ENCODE measurements at places on chromosomes 2 and 18. TPM values are rescaled to one million over a fixed set of nuclear protein-coding genes. Genes with fewer than 3 reads are reported as not detected.

DNA sequence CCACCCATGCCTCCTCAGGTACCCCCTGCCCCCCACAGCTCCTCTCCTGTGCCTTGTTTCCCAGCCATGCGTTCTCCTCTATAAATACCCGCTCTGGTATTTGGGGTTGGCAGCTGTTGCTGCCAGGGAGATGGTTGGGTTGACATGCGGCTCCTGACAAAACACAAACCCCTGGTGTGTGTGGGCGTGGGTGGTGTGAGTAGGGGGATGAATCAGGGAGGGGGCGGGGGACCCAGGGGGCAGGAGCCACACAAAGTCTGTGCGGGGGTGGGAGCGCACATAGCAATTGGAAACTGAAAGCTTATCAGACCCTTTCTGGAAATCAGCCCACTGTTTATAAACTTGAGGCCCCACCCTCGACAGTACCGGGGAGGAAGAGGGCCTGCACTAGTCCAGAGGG is 803 bp upstream of the DES start:
- H3K27ac ChIP-seq: no peak overlapping the region
- no peak overlapping the region for H3K4me3 ChIP-seq
- no peak for DNase-seq
- no peaks in the 10 kb centered on the region for H3K36me3 ChIP-seq

Gene DYNAP
- total RNA-seq: not detected

GRCh38 chr18:36160959-36161371 is 26.3 kb upstream of the MOCOS start:
- no peak overlapping the region for H3K27ac ChIP-seq
- peaks cover 18% of the 10 kb centered on the region for H3K4me1 ChIP-seq
- no peak overlapping the region for H3K4me3 ChIP-seq
- no peak for DNase-seq
- peaks cover 75% of the 10 kb centered on the region for H3K36me3 ChIP-seq

- no peak overlapping the region for H3K4me3 ChIP-seq
- no peaks in the 10 kb centered on the region for H3K4me1 ChIP-seq
- no peak overlapping the region for H3K27ac ChIP-seq
- DNase-seq: no peak
- no peaks in the 10 kb centered on the region for H3K36me3 ChIP-seq
- peaks cover 16% of the 10 kb centered on the region for H3K27me3 ChIP-seq
Measured at GRCh38 chr2:119265693-119266066, 42.0 kb downstream of the STEAP3 start.

Gene OSBPL1A
- total RNA-seq: 0.53 TPM

DNA sequence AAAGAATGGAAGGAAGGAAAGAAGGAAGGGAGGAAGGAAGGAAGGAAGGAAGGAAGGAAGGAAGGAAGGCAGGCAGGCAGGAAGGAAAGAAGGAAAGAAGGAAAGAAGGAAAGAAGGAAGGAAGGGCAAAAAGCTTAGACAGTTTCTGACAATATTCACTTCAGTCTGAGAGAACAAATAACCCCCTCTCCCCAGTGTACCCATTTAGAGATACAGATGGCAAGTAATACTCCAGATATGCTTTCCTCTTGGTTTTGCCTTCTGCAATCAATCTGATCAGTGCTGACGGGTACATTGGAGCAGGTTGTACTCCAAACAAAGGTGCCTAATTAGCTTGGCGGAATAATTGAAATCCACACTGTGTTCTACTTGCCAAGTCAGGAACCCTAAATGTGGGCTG is 534.6 kb upstream of the TMEFF2 start:
- no peak for DNase-seq
- no peaks in the 10 kb centered on the region for H3K4me1 ChIP-seq
- H3K36me3 ChIP-seq: no peaks in the 10 kb centered on the region
- H3K4me3 ChIP-seq: no peak overlapping the region

- no peak for DNase-seq
- no peak overlapping the region for H3K27ac ChIP-seq
- no peaks in the 10 kb centered on the region for H3K27me3 ChIP-seq
- no peak overlapping the region for H3K4me3 ChIP-seq
- no peaks in the 10 kb centered on the region for H3K36me3 ChIP-seq
- H3K4me1 ChIP-seq: no peaks in the 10 kb centered on the region
Measured at GRCh38 chr2:128291161-128291843, 27.4 kb downstream of the HS6ST1 start.

Gene USP40
- 17.1 TPM for total RNA-seq

DNA sequence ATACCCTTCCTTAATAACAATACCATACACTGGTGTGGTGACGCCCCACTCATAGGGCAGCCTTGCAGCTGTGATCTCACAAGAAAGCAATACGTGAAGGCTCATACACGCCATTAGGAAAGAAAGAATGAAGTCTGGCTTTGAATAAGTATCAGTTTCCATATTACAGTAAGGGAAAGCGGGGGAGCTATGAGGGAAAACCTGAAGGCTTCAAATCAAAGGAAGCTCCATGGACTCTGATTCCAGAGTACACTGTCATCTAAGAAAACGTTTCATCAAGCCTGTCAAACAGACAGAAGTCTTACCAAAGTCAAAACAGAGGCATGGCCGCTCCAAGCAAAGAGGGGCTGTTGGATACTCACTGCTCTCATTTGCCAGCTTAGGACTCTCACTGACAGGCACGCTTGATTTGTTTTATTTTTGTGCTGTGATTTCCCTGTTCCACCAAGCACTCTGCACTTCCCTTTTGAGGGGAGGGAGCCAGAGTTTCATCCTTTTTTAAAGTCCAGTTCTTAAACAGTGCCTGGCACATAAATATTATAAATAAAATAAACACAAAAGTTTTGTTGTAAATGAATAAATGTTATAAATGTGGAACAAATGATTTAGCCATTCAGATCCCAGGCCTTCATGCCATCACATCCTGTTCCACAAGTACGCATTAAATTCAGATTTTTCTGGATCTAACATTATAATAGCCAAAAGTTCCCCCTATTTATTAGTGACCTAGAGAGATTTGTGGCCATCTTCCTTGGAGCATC is 221.2 kb downstream of the PIEZO2 start:
- no peaks in the 10 kb centered on the region for H3K36me3 ChIP-seq
- H3K27me3 ChIP-seq: peaks cover 2% of the 10 kb centered on the region
- no peak for DNase-seq
- no peak overlapping the region for H3K4me3 ChIP-seq
- no peaks in the 10 kb centered on the region for H3K4me1 ChIP-seq
- no peak overlapping the region for H3K27ac ChIP-seq

Gene SLC40A1
- total RNA-seq: 6.0 TPM

- H3K4me3 ChIP-seq: no peak overlapping the region
- peaks cover 22% of the 10 kb centered on the region for H3K27me3 ChIP-seq
- no peak for DNase-seq
Measured at GRCh38 chr2:38394041-38394440, 17.0 kb upstream of the ATL2 start.

- H3K4me1 ChIP-seq: no peaks in the 10 kb centered on the region
- no peak for DNase-seq
- no peaks in the 10 kb centered on the region for H3K36me3 ChIP-seq
- no peak overlapping the region for H3K27ac ChIP-seq
- H3K4me3 ChIP-seq: no peak overlapping the region
Measured at GRCh38 chr2:175879679-175880078, 122.4 kb downstream of the LNPK start.

GRCh38 chr2:168396131-168396530 is 59.9 kb upstream of the CERS6 start:
- H3K4me3 ChIP-seq: no peak overlapping the region
- peaks cover 12% of the 10 kb centered on the region for H3K27me3 ChIP-seq
- H3K4me1 ChIP-seq: no peaks in the 10 kb centered on the region
- no peaks in the 10 kb centered on the region for H3K36me3 ChIP-seq
- DNase-seq: no peak

Gene B3GNT7
- not detected for total RNA-seq

DNA sequence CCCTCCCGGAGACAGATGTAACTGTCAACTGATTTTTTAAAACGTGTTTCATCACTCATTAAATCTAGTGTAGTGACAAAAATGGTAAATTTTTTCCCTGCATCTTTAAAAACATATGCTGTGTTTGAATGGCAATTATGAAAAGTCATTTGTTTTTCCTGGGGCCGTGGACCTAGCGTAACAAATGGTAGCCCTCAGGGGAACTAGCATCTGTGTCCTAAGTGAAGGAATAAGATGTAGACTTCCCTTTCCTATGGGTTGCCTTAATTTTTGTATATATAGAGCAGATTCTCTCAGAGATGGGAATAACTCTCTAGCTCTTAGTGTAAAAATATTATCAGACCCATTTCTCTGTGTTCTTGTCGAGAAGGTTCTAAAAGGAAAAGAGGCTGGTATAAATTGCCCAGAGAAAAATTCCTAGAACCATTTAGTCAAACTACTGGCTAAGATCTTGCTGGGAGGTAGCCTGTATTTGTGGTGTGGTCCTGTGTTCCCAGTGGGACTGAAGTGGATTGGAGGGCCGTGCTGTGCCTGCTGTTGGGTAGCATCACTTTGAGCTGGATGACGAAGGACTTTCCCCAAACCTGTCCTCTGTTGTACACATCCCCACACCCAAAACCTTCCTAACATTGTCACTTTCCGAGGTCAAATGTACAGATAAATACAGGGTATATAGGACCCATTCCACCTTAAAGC is 85.8 kb downstream of the LIMS1 start:
- H3K4me3 ChIP-seq: peak overlapping the region; percentile 81
- peaks cover 22% of the 10 kb centered on the region for H3K36me3 ChIP-seq
- DNase-seq: no peak
- peaks cover 75% of the 10 kb centered on the region for H3K4me1 ChIP-seq
- H3K27me3 ChIP-seq: no peaks in the 10 kb centered on the region
- H3K27ac ChIP-seq: peak overlapping the region; percentile 94

GRCh38 chr2:98025481-98026037 is 29.8 kb upstream of the TMEM131 start:
- DNase-seq: no peak
- H3K27me3 ChIP-seq: peaks cover 12% of the 10 kb centered on the region
- H3K27ac ChIP-seq: no peak overlapping the region
- H3K36me3 ChIP-seq: peaks cover 2% of the 10 kb centered on the region

DNA sequence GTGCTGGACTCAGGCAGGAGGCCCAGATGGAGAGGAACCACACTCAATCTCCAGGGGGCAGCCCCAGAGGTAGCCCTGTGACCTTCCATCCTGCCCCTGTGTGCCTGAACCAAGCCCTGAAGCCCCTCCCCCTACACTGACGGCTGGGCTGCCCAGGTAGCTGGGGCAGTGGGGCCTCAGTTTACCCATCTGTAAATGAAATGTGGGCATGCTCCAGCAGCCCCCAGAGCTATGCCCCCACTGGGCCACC is 15.8 kb downstream of the CROCC2 start:
- H3K4me3 ChIP-seq: no peak overlapping the region
- peaks cover 1% of the 10 kb centered on the region for H3K27me3 ChIP-seq
- no peak for DNase-seq
- H3K27ac ChIP-seq: no peak overlapping the region

GRCh38 chr18:10138719-10139118 is 224.9 kb downstream of the VAPA start:
- peaks cover 7% of the 10 kb centered on the region for H3K27me3 ChIP-seq
- H3K4me3 ChIP-seq: no peak overlapping the region
- H3K36me3 ChIP-seq: no peaks in the 10 kb centered on the region
- DNase-seq: no peak
- H3K27ac ChIP-seq: no peak overlapping the region
- H3K4me1 ChIP-seq: no peaks in the 10 kb centered on the region

- no peak overlapping the region for H3K27ac ChIP-seq
- H3K4me3 ChIP-seq: no peak overlapping the region
- DNase-seq: no peak
- H3K4me1 ChIP-seq: no peaks in the 10 kb centered on the region
- no peaks in the 10 kb centered on the region for H3K27me3 ChIP-seq
- no peaks in the 10 kb centered on the region for H3K36me3 ChIP-seq
Measured at GRCh38 chr2:65781756-65782155, 349.4 kb upstream of the SPRED2 start.

DNA sequence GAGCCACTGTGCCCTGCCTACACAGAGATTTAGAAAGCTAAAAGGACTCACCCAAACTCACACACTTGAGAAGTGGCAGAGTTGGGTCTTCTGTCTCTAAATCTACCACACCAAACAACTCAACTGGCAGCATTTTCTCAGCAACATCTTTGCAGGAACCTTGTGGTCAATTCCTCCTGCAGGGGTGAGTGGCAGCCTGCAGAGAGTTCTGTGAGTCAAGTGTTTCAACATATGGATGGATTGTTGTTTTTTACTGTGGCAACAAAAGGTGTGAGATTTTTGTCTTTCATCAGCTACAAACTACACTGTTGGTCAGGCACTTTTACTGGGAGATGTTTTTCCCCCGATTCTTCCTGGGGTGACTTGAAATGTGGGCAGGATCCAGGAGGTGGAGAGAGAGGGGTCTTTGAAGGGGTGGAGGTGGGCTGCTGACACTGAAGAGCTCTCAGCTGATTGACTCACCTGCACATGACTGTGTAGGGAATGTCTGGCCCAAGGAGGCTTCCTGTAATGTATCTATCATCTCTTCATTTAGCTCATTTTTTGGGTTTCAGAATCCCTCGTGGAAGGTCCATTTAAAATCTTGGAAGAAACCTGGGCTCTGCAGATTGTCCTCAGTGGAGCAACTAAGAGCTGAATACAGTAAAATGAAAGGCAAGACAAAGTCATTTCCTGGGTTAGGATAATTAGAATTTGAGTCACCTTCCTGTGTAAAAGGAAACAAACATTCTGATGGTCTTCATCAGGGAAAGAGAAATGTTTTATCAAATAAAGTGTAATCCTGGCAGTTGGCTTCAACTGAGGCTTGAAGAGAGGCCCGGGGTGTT is 98.6 kb downstream of the MSH2 start:
- peak; percentile 44 for DNase-seq
- H3K36me3 ChIP-seq: peaks cover 31% of the 10 kb centered on the region
- H3K27ac ChIP-seq: peak overlapping the region; percentile 84
- H3K4me3 ChIP-seq: peak overlapping the region; percentile 18
- H3K4me1 ChIP-seq: peaks cover 28% of the 10 kb centered on the region

Gene STAT1
- 540 TPM for total RNA-seq

DNA sequence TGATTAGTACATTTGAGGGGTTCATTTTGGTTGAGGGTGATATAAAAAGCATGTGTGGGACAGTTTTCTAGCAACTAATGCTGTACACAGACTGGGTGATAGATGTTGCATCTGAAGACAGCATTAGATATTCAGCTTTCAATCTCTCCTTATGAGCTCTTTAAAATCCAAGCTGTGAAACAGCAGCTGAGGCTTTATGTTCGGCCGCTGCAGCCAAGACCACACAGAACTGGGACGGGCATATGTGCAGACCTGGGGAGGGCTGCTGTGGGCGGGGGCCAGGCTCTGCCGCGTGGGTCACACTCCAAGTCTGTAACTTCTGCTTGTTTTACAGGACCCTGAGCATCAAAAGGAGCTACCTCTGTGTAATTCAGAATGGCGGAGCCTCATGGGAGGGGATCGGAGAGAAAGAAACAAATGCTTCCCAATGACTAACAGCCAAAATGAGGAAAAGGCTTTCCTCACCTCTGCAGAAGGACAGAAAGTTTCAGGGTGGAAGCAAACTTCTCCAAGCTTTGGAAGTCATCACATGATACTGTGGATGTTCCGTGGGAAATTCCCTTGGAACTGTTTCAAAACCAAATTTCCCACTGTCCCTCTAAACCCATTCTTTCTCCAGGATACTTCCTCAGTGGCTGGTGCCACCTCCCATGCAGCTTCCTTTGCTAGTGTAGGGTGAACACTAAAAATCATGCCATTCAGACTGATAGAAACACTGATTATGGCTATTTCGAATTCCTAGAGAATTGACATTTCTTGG is 711.9 kb upstream of the ID2 start:
- no peak overlapping the region for H3K4me3 ChIP-seq
- peaks cover 2% of the 10 kb centered on the region for H3K27me3 ChIP-seq
- DNase-seq: no peak
- no peaks in the 10 kb centered on the region for H3K36me3 ChIP-seq

Measured in activated CD4-positive, alpha-beta memory T cell treated with anti-CD3 and anti-CD28 coated beads, Interleukin-2, amount 10 ng/mL, durations not matched to agents 7 days and 5 days (primary cell).